ENCODE measurements at places on chromosomes 11 and 22.
A peak's percentile ranks its signal among the peaks of the same experiment; 100 is the strongest.

DNA sequence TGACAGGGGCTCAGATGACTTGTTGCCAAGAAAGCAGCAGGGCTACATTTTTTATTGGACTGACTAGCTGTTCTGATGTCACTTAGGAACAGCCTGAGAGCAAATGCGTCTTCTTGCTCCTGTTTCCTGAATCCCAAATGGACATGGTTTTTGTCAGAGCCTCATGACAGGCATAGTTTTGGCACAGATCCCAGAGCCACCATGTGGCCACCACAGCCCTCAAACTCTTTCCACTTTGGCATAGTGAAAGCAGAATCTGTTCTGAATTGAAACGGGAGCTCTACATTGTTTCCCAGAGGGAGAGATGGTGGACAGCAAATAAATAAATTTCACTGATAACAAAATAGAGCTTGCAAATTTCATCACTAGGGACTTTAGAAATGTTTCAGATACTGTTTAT lies 222.2 kb downstream of the C11orf87 start:
- DNase-seq = no peak

DNA sequence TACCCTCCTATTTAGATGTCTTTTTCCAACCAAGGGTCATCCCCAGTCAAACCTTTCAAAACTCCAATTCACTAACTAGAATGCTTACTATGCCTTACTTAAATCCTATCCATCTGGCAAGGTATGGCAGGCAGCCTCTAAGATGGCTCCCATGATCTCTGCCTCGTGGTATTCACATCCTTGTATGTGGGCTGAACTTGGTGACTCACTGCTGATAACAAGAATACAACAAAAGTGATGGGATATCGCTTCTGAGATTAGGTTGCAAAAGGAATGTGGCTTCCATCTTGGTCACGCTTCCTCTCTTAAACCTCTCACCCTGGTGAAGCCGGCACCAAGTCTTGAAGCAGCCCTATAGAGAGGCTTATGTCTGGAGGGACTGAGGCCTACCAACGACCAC lies 29.6 kb upstream of the UPB1 start:
- DNase-seq = peak; percentile 11

- DNase-seq = no peak
These were observed 526.1 kb downstream of the BRD1 start for GRCh38 chr22:49301398-49302149.

- no peak for DNase-seq
These were observed 10.6 kb downstream of the WNT7B start for GRCh38 chr22:45966320-45966894.

DNA sequence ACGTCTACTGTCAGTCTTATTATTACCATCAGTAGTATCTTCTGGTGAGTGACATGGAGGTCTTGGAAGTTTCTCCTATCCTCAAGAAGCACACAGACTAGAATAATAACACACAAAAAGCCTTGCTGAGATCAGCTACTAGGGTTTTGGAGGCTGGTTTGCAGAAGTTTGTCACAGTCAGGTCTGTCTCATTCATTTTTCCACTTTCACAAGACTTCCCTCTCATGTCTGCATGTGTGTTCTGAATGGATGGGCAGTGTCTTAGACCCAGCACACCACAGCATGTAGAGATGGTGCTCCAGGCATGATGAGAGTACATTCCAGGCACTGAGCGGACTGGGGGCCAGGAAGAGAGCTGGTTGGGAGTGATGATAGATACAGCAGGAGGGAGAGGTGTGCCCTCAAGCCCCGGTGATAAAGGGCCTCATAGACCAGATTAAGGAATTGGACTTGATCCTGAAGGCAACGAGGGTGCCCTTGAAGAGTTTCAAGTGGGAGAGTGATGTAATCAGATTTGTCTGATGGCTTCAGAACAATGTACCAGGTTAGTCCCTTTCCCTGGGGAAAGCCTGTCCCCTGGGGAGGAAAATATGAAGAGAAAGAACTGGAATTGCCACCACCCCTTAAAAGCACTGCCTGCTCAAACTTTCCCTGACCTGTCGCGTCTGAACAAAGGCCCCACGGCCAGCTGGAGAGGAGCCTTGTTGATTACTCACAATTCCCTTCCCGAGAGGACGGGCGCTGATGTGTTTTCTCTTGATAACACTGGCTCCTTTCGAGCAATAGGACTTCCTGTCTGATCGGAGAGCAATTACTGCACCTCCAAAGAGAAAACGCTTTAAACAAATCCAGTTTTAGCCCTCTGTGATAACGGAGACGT lies 45.1 kb upstream of the LMO2 start:
- peak; percentile 21 for DNase-seq

DNA sequence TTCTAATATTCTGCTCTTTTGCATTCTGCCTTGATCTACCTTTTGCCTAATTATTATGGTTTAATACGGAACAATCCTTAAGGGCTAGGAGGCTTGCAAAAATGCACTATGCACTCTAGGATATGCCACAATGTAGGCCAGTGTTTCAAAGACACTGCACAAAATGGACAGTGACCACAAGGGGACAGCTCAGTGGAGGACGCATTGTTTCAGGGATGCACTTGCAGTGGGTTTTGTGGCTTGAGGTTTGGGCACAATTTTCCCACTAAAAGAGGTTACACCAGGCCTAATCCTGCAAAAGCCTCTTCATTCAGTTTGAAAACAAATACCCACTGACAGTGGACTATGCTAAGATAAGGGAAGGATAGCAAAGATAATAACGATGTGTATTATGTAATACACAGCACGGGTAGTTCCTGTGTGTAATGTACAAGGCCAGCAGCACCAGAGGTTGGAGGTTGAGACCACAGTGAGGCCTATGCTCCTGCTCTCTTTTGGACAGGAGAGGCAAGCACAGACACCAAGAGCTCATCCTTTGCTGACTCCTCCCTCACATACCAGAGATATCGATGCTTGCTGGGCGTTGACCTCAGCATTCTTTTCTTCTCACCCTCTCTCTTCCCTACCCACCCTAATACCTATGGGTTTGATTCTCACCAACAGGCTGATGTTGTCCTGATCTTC lies 12.7 kb downstream of the MAP6 start:
- no peak for DNase-seq

- DNase-seq = no peak
These were observed 97.7 kb downstream of the MPPED2 start for GRCh38 chr11:30488304-30488998.

- no peak for DNase-seq
These were observed 14.0 kb upstream of the VWCE start for GRCh38 chr11:61309141-61309540.

DNA sequence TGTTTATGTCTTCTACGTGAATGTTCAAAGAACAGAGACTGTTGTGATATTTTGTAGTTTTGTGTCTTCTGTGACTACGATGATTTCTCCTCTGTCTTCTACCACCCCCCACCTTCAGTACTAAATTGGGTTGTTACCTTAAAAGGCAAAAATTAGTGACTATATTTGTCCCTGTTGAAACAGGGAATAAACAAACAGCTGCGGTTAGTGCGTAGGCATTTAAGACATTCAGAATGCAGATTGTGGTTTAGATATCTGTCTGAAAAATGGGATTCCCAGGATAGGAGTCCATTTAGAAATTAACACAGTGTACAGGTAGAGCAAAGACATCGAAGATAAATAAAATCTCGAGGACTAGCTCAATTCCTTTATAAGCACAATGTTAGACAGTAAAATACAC lies 15.6 kb upstream of the ARHGAP42 start:
- DNase-seq = no peak

DNA sequence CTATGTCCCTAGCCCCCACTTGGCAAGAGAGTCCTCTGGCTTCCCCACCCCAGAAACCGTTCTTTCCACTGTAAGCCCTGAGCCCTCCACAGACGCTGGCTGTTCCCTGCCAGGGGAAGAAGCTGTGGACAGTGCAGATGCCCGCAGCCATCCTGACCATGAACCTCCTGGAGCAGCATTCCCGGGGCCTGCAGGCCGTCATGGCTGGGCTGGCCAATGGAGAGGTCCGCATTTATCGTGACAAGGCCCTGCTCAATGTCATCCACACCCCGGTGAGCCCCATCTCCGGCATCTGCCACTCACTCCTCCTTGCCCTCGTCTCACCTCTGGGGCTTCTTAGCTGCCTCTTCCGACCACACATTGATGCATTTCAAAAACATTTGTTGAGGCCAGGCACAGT lies 13.2 kb downstream of the BBS1 start:
- DNase-seq = no peak

- DNase-seq = no peak
These were observed 52.6 kb downstream of the TCF20 start for GRCh38 chr22:42217752-42218280.

GRCh38 chr11:48036011-48036410 lies 55.7 kb downstream of the PTPRJ start:
- DNase-seq = no peak

DNA sequence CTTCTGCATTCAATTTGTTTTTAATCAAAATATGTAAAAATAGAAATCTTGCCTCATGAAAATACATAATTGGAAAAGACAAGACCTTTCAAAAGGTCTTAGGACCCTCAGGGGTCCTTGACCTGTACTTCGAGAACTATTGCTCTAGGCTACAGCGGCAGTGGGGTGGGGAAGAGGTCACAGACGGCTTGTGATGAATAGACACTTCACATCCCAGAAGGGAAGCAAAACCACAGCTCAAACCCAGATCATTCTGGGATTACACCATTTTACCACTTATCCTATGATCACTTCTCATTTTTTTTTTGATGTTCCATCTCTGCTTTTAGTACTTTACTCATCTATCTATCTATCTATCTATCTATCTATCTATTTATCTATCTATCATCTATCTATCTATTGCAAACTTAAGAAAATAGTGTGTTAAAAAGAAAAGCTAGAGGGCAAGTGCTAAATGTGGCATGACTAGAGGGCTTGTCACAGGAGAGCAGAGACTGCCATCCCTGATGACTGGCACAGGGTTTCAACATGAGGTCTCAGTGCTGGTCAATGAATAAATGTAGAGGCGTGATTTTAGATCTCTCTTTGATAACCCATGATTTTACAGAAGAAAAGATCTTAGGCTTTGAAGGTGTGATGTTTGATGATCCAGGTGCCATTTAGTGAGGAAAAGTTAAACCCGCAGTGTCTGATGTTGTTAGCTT lies 37.1 kb downstream of the RNF141 start:
- DNase-seq = no peak

- no peak for DNase-seq
These were observed 34.9 kb upstream of the CD82 start for GRCh38 chr11:44530413-44531115.

- DNase-seq = no peak
These were observed 41.8 kb downstream of the TST start for GRCh38 chr22:36977401-36977861.

DNA sequence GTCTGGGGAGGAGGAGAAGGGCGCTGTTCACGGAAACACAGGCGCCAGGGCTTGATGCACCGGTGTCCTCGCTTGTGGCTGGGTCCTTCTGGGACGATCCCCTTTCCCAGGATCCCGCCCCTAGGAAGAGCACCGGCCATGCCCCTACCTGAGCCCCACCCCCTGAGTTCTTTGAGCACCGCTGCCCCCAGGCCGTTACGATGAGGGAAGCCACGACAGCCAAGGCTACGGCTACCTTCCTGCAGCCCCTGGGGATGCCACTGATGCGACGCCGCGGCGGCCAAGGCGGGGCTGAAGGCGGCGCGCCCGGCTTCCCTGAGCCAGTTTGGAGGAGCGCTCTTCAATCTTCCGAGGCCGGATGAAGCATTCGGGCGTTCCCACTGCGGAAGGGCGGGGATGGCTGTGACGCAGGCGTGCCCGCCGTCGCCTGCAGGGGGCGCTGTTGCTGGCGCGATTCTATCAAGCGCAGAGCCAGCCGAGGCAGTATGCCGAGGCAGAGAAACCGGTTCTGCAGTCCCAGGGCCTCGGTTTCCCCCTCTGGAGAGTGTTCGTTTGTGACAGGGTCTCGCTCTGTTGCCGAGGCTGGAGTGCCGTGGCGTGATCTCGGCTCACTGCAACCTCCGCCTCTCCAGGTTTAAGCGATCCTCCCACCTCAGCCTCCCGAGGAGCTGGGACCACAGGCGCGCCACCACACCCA lies 9.7 kb upstream of the NEFH start:
- DNase-seq = no peak

DNA sequence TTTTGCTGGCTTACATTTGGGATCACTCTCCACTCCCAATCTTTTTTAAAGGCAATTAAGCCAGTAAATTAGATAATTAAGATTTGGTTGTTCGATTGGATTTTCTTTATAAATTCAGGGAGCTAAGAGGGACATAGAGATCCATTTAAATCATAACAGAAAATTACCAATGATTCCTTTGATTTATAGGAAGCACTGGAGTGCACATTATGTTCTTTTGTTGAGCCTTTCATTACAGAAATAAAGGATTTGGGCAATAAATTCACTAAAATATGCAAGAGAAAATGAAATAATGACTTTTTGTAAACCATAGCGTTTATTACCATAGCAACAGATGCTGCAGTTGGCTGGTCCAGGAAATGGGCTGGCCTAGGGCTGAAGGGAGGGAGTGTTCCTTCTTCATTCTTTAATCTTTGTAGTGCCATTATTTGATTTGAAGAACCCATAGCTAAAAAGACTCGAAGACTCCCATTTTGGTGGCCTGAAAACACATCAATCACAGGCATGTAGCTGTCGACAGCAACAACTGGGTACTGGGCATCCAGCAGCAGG lies 73.0 kb downstream of the C2CD3 start:
- no peak for DNase-seq

GRCh38 chr11:30174265-30175020 lies 56.4 kb upstream of the FSHB start:
- no peak for DNase-seq

DNA sequence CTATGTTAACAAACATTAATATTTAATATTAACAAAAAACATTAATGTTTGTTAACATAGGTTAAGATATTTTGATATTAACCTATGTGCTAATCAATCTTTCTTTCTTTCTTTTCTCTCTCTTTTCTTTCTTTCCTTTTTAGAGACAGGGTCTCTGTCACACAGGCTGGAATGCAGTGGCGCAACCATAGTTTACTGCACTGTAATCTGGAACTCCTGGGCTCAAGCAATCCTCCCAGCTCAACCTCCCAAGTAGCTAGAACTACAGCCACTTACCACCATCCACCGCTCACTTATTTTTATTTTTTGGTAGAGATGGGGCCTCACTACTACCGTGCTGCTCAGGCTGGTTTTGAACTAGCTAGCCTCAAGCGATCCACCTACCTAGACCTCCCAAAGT lies 13.2 kb downstream of the SIK3 start:
- no peak for DNase-seq

DNA sequence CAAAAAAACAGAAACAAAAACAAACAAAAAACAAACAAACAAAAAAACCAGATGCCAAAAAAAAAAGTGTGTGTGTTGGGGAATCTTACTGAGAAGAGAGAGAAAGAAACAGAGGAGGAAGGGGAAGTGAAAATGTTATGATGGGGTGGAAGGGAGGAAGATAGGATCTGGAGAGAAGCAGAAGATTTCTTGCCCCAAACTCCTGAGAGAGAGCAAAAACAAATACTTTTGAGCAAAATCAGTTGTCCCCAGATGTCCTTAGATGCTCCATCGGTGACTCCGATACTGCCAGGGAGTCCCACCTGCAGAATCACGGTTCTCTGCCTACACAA lies 19.9 kb upstream of the GRAMD1B start:
- no peak for DNase-seq
